Activated T-helper 17 cell treated with anti-CD3 and anti-CD28 coated beads, Interleukin-2, amount 50 U/mL, for 72 hours (primary cell): ENCODE measurements at places on chromosomes 3 and 15.

DNA sequence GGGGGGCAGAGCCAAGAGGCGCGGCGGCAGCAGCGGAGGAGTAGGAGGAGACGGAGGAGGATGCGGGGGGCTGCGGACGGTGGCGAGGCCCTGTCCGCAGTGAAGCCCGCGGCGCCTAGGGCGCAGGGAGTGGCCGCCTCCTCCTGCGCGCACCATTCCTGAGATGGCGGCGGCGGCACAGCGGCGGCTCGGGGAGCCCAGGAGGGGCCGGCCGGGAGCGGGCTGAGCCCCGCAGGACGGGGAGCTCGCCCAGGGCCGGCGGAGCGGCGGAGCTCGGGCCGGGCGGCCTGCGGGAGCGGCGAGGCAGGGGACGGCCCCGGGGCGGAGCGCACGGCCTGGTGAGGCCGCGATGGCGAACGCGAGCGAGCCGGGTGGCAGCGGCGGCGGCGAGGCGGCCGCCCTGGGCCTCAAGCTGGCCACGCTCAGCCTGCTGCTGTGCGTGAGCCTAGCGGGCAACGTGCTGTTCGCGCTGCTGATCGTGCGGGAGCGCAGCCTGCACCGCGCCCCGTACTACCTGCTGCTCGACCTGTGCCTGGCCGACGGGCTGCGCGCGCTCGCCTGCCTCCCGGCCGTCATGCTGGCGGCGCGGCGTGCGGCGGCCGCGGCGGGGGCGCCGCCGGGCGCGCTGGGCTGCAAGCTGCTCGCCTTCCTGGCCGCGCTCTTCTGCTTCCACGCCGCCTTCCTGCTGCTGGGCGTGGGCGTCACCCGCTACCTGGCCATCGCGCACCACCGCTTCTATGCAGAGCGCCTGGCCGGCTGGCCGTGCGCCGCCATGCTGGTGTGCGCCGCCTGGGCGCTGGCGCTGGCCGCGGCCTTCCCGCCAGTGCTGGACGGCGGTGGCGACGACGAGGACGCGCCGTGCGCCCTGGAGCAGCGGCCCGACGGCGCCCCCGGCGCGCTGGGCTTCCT lies at the start of gene GPR27:
GPR27 (plus strand) TSS at position 155 of the 909 bp plus-strand sequence; CDS start at position 350, 195 bp downstream.
- peak; percentile 63 for ATAC-seq

GRCh38 chr3:4614070-4614469 lies 120.9 kb downstream of the ITPR1 start:
- ATAC-seq, result no peak

DNA sequence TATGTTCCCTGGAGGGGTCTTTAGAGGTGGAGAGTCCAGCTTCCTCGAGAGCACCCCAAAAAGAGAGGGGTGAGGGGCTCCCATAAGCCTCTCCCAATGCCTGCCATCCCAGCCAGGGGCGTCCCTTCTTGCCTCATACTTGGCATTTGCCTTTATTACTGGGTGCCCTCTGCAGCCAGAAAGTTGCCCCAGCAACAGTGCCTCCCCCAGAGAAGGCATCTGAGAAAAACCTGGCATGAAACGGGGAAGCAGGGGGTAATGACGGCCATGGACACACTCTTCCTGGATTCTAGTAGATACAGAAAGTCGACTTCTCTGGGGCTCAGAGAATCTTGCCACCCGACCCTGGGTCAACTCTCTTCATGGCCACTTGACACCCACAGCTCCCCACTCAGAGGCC lies 90.1 kb downstream of the PCSK6 start:
- ATAC-seq, result no peak

DNA sequence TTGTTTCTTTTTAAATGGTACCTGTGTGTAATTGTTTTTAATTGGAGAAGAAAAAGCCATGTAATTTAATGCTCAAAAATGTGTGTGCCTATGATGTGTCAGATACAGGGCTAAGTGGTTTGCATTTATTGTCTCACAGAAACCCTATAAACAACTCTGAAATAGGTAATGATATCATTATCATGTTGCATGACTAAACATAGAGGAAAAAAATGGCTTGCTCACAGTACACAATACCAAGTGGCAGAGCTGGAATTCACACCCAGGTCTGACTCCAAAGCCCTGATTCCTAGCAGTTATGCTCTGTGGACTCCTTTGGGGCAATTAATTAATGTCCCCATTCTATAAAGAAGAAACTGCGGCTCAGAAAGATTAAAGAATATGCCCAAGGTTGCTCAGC lies 237.4 kb upstream of the TRIM42 start:
- no peak for ATAC-seq

DNA sequence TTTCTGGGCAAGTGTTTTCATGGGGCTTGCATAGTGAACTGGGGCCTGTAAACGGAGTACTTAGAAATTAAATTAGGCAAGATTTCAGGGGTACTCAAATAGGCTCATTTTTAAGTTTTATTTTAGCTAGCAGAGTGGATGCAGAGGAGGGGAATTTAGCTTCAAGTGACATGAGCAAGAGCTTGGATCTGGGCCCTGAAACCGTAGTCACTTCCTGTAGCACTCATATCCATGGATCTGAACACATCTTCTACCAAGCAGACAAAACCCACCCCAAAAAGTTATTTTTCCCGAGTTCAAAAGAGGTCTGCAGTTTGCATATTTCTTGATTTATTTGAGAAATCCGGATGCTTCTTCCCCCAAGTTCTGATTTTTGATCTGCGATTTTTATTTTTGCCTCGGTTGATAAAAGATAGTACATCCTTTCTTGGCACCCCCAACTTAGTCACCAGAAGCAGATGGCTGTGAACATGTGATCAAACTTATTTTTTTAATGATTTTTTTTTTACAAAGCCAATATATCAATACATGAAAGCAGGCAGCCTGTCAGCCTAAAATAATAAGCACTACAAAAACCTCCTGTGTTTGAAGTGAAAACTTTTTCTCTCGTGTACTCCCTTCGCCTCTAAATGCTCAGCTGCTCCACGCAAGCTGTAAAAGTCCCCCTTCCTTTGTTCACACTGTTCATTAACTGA lies 36.6 kb upstream of the STT3B start:
- ATAC-seq, result no peak

GRCh38 chr15:74317820-74318375 lies 49.5 kb downstream of the CYP11A1 start:
- ATAC-seq, result no peak

GRCh38 chr15:101027273-101027901 lies 108.2 kb downstream of the LRRK1 start:
- no peak for ATAC-seq

DNA sequence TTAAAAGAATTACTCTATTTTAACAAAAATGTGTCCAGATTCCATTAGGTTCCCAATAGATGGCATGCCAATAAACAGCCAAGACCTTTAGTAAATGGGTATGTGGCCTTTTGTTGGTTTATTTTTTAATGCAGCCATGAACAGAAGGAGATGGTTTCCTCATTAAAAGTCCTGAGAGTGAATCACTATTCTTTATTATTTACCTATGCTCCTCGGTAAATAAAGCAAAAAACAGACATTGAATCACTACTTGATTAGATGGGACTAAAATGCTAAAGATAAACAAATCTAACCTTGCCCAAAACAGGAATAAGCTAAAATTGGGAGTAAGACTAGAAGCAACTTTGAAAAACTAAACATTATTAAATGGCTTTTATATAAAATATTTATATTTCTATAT lies 94.2 kb downstream of the TNIK start:
- no peak for ATAC-seq

DNA sequence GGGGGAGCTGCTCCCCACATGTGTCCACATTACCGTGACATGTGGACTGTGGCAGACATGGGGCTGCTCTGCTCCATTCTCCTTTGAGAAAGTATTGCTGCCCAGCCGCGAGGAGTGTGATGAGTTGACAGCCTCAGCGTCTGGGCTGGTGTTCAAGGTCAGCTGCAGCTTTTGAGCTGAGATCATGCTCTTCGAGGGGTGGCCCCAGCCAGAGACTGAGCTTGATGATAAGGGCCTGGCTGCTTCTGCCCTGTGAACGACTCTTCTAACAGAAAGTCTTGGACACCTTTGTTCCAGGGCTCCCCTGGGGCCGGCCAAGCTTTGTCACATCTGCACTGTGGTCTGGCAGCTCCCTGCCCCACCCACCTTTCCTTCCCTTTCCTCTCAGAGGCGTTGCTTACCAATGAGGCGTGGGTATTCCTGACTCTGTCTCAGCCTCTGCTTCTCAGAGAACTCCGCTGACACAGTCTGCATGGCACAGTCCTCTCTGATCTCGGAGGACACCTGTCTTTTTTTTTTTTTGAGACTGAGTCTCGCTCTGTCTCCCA lies 86.6 kb downstream of the CHRD start:
- peak; percentile 16 for ATAC-seq

DNA sequence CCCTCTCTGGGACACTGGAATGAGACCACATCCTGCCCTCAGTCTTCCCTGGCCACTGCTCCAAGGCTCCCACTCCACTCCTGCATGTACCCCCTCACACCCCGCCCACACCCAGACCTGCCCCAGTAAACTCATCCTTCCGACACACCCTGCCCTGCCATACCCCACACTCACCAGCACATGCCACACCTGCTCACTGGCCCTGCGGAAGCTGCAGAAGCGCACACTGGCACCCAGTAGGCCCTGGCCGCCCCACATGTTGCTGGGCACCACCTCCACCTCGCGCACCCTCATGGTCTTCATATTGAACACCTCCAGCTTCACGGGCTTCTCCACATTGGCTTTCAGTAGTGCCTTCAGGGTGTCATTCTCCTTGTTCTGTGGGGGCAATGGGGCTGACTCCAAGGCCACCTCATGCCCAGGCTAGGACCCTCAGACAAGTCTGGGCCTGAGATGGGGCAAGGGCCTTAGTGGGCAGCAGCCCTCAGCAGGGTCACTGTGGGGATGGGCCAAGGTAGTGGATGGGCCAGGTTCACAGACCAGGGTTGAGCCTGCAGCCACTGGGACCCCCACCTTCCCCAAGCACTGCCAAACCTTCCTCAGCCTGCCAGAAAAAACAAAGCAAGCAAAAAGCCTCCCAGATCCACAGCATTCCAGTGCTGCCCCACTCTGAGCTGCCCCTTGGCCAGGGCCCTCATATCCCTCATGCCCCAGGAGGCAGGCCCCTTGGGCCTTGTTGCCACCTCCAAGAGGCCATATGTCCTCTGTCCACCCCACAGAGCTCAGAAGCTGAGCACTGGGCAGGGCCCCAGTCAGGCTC lies 4.7 kb downstream of the GORASP1 start:
- ATAC-seq, result no peak

DNA sequence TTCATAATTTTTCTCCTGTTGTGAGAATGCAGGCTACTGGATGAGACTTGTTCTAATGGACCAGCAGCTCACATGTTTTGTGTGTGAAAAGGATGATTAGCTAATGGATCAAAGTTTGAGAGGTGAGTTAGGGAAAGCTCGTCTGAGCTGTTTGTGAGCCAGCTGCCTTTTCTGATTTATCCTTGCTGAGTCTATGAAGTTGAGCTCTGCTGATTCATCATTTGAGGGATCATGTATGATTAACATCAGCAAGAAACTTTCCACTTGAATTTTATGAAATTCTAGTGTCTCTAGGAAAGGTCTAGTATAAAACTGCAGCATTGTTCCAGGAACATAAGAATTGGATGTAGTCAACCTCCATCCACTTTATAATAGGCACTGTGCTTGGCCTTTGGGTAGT lies 698.7 kb downstream of the NTRK3 start:
- ATAC-seq, result no peak

- ATAC-seq, result no peak
Observed at GRCh38 chr15:87575896-87576473, 680.6 kb downstream of the NTRK3 start.

DNA sequence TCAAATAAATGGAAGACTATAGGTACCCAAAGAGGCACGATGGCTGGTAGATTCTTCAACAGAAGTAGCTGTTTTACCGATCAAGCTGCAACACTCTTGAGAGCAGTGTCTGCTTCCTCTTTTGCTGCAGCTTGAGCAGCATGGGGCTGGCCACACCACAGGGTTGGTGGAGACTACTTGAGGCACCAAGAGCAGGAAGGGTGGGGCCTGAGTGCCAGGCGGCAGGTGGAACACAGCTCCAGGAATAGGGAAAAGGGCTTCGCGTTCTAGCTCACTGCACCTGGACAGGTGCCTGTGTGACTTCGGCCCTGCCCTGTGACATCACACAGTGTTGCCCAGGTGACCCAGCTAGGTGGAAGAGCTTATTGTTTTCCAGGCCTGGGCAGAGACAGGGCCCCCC lies at the start of gene CCDC33:
CCDC33 (plus strand) TSS at position 365 of the 400 bp plus-strand sequence. CDS start 394 bp downstream, outside the sequence.
- ATAC-seq, result no peak

DNA sequence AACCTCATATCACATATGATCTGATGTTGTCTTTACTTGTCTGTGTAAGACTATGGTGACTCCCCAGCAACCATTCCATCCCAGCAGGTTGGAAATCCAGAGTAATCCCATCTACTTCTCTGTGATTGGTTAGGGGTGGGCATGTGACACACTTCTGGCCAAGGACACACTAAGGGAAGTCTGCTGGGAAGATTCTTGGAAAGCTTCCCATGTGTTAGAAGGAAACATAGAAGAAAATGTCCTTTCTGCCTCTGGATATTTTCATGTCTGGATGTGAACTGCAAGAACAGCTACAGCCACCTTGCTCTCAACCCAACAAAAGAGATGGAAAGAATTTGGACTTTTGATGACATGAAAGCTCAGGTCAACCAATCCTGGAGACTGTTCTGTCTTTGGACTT lies 2.6 kb upstream of the UBE2Q2 start:
- no peak for ATAC-seq

- no peak for ATAC-seq
Observed at GRCh38 chr3:143172795-143173145, 53.2 kb downstream of the CHST2 start.

GRCh38 chr3:67804089-67804488 lies 149.7 kb upstream of the SUCLG2 start:
- ATAC-seq, result no peak

GRCh38 chr3:132448216-132448961 lies 31.1 kb downstream of the DNAJC13 start:
- no peak for ATAC-seq

DNA sequence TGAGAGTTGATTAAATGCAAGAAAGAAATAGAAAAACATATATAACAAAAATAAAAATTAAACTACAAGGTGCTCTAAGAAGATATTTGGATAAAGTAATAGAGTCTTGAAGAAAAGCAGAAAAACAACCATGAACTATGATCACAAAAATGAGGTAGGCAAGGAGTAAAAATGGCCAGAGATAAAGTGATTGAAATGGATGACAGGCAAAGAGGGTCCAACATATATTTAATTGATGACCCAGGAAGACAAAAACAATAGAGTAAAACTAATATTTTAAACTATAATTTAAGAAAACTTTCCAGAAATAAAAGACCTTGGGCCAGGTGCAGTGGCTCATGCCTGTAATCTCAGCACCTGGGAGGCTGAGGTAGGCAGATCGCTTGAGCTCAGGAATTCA lies 22.1 kb upstream of the WDR49 start:
- ATAC-seq, result no peak
